ENCODE measurements at places on chromosomes 7 and 10.

- DNase-seq, result no peak
Measured at GRCh38 chr10:56583316-56583715, 222.3 kb upstream of the ZWINT start.

GRCh38 chr7:10571759-10572158 is 401.9 kb upstream of the PHF14 start:
- DNase-seq, result no peak

DNA sequence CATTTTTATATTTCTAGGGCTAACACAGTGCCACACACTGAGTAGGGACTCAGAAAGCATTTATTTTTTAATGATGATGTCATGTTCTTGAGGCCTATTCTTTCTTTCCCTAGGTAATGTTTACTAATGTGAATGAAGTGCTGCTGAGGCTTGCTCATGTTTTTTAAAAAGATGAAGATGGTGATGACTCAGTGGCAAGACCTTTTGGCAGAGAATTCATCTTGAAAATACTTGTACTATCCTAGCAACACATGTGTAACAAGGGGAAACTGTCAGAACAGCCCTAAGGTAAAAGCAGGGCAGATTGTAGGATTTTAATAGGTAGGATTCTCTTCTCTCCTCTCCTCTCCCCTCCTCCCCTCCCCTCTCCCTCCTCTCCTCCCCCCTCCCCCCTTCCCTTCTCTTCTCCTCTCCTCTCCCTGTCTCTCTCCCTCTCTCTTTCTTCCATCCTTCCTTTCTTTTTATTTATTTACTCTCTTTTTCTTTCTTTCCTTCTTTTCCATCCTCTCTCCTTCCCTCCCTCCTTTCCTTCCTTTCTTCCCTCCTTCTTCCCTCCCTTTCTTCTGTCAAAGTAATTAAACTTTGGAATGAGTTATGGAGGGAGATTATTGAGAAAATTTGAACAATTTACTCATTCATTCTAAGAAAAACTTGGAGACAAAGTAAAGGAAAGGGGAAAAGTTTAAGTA is 75.3 kb downstream of the ZNF92 start:
- no peak for DNase-seq

DNA sequence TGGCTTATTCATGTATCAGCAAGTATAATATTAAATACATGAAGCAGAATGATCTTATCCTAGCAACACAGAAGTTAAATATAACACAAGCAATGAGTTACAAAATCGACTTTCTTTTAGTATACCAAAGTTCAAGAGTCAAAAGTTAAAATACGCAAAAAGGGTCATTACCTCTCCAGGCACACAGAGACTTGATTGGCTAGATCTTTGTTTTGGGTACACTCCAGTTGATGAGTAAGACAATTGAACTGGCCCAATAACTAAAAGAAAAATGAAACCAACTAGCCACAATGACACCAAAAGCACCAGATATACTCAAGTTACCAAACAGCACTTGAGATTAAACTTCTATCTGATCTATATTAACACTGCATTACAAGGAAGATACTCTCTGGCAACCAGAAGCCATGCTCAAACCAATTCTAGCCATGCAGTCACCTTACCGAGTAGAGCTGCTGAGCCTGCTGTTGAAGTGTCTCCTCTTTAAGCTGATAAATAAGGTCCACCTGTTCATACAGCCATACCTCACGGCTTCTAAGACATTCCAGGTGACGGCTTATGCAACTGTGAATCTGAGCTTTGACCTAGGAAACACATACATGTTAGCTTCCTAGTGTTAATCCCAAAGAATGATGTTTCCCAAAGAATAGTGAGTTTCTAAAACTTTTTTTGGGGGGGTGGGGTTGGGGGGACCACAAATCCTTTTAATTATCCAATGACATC is 15.6 kb downstream of the NCOA4 start:
- DNase-seq, result no peak

- no peak for DNase-seq
Measured at GRCh38 chr10:114335614-114336013, 68.7 kb downstream of the AFAP1L2 start.

Measured in stimulated activated CD8-positive, alpha-beta memory T cell treated with anti-CD3 and anti-CD28 coated beads, Interleukin-7, amount 100 ng/mL, for 1 hour (primary cell).